ENCODE measurements at places on chromosomes 7 and 10. TPM values are rescaled to one million over a fixed set of nuclear protein-coding genes. Genes with fewer than 3 reads are reported as not detected.

NODAL gene
- total RNA-seq: not detected

AGMO gene
- total RNA-seq: 1.3 TPM

HHEX gene
- total RNA-seq: 16.6 TPM

ZNF853 gene
- 2.2 TPM for total RNA-seq

CYP3A4 gene
- not detected for total RNA-seq

KEL gene
- total RNA-seq: not detected

ICA1 gene
- total RNA-seq: 0.76 TPM

ANKRD2 gene
- 4.2 TPM for total RNA-seq

NUTM2B gene
- total RNA-seq: 0.50 TPM

ACTL6B gene
- not detected for total RNA-seq

NKX1-2 gene
- 0.04 TPM for total RNA-seq

GPER1 gene
- total RNA-seq: 0.79 TPM

CYP2C19 gene
- total RNA-seq: not detected

FEZF1 gene
- not detected for total RNA-seq

KCND2 gene
- total RNA-seq: not detected

DNAH11 gene
- 0.26 TPM for total RNA-seq

ST7 gene
- total RNA-seq: 26.7 TPM

NXPH1 gene
- total RNA-seq: not detected

CLRN3 gene
- total RNA-seq: not detected

AKR1E2 gene
- 9.2 TPM for total RNA-seq

HMX3 gene
- not detected for total RNA-seq

PTPRN2 gene
- total RNA-seq: 0.91 TPM

CTNNA3 gene
- total RNA-seq: not detected

GUSB gene
- 32.6 TPM for total RNA-seq

KIAA1217 gene
- total RNA-seq: 3.1 TPM

ZMIZ2 gene
- 24.2 TPM for total RNA-seq

LRRD1 gene
- total RNA-seq: not detected

GIMAP2 gene
- not detected for total RNA-seq

UNCX gene
- total RNA-seq: 0.07 TPM

CYP26C1 gene
- total RNA-seq: not detected

TMEM140 gene
- total RNA-seq: 1.7 TPM

EPHA1 gene
- not detected for total RNA-seq

PON1 gene
- total RNA-seq: 0.28 TPM

ACSM6 gene
- not detected for total RNA-seq

TDRD1 gene
- total RNA-seq: not detected

KLLN gene
- 0.53 TPM for total RNA-seq

ZNF32 gene
- 15.6 TPM for total RNA-seq

STAG3 gene
- 0.15 TPM for total RNA-seq

KCP gene
- total RNA-seq: 0.17 TPM

CCL24 gene
- not detected for total RNA-seq

SLC13A1 gene
- total RNA-seq: not detected

CABCOCO1 gene
- total RNA-seq: not detected

DDX50 gene
- 32.6 TPM for total RNA-seq

NUTM2A gene
- 0.07 TPM for total RNA-seq

CUBN gene
- 0.25 TPM for total RNA-seq

OR2A42 gene
- total RNA-seq: not detected

TMEM130 gene
- total RNA-seq: 0.19 TPM

DNAJB6 gene
- total RNA-seq: 124 TPM

SLC35B4 gene
- 41.0 TPM for total RNA-seq

Measured in A549 treated with DMSO at 1 μM for 4 hours (cell line).